ENCODE measurements at places on chromosomes 7 and 10.

GRCh38 chr7:132511921-132512320 lies 64.3 kb downstream of the PLXNA4 start:
- DNase-seq = no peak

GRCh38 chr10:80094231-80094630 lies 15.8 kb downstream of the TMEM254 start:
- DNase-seq = no peak

DNA sequence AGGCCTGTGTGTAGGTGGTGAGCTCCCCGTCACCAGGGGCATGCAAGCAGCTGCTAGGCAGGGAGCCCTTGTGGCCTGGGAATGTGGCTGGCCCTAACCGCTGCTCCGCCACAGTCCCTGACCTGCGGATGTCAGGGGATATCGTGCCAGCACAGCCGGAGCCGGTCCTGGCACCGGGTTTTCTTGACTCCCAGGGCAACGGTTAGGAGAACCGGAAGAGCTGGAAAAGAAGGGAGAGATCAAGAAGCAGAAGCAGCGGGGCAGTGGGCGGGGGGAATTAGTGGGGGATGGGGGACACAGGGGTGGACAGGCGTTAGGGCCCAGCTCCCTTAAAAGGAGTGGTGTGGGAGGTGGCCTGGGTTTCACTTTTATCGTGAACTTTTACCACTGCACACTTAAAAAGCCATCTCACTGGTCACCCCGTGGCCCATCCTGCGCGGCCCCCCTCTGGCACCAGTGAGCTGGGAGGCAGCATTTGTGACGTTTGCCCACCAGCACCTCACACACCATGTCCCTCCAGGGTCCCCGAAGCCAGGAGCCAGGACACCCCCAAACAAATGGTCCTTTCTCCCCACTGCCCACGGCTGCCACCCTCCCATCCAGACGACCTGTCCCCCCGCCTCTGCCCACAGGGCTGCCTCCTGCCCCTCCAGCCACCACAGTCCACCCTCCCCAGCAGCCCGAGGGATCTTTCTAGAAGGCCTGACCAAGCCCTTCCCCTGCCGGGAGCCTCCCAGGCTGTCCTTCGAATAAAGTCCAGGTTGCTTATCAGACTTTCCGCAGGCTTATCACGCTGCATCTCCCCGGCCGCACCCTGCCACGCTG lies 1.8 kb upstream of the MICALL2 start:
- no peak for DNase-seq

DNA sequence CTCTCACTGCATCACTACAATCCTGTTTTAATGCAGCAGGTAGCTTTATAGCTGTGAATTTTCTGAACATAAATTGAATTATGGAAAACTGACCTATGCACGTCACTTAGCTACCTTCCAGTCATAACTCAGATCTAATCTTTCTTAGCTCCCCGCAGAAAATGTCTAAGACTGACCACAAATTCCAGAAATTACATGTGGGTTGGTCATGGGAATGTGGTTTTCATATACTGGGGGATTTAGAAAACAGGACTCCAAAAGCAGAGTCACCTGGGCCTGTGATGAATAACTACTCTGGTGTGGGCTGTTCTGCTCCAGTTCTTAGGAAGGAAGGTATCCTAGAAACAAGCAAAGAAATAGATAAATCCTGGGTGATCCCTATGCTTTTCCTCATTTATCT lies 178.4 kb upstream of the LRRTM3 start:
- no peak for DNase-seq

DNA sequence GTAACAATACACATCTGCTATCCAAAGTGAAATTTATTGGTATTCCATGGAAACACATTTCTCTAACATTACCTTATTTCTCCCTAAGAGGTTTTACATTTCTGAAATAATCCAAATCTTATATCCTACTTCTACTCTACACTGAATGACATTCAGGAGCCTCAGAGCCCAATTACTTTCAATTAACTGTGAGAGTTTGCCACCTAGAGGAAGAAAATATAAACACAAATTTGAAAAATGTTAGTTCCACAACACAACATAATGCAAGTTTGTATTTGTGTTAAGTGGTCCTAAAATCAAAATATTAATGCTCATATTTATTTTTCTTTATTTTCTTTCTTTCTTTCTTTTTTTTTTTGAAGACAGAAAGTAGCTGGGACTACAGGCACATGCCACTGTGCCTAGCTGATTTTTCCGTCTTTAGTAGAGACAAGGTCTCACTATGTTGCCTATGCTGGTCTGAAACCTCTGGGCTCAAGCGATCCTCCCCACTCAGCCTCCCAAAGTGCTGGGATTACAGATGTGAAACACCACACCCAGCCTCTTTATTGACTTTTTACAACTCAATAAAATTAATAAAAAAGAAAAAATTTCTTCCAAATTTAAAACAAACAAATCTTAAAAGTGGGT lies 46.0 kb downstream of the ATAD1 start:
- peak; percentile 1 for DNase-seq

DNA sequence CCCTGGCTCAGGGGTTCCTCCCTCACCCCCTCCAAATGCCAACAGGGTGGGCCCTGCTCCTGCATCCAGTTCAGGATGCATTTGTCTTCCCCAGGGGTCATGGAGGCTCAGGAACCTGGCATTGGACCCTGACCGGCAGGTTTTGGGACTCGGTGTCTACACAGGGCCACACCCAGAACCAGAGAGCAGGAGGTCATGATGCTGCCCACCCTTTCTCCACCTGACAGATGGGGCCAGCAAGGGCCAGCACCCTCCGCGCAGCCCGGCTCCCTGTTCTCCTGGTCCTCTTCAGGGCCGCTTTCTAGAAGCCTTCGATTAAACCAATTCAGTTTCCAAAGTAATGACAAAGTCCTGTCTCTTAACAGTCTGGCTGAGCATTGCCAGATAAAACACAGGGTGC lies 50.2 kb downstream of the CAMK2B start:
- DNase-seq = no peak

DNA sequence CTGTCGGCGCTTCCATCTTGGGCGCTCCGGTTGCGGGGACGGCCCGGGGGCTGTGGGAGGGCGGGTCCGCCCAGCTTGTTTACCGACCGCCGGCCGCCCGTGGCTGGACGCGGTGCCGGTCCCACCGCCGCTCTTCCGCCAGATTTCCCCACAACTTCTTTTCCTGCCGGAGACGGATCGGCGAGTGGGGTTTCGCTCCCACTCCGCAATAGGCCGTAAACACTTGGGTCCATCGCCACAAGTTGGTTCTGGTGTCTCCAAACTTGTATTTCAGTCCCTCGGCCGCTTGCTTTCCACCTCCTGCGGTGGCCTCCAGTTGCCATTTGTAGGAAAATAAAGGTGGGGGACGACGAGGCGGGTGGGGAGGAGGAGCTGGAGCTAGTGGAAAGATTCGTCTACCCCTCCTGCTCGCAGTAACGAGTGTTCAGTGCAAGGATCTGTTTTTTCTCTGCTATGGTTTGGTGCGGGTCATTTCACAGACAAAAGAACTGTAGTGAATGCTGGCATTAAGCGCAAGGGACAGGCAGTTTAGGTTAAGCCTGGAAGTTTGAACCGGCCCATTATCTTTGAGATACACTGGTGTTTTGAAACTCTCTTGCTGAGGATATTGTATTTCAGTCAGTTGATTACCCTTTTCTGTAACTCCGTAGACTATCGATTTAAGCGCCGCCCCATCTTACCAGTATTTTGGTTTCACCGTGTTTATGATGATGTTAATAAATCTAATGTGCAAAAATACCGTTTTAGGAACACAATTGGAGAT lies 24.3 kb upstream of the ZRANB1 start:
- peak; percentile 20 for DNase-seq

DNA sequence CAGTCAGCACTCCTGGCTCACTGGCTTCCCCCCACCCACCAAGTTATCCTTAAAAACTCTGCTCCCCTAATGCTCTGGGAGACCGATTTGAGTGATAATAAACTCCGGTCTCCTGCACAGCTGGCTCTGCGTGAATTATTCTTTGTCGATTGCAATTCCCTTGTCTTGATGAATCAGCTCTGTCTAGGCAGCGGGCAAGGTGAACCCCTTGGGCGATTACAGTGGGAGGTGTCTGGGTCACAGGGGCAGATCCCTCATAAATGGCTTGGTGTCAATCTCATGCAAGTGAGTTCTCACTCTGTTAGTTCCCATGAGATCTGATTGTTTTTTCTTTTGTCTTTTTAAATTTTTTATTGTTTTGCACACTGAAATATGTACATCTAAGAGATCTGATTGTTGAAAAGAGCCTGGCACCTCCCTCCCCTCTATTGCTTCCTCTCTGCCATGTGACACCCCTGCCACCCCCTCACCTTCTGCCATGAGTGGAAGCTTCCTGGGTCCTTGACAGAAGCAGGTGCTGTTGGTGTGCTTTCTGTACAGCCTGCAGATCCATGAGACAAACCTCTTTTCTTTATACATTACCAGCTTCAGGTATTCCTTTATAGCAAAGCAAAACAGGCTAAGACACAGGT lies 20.5 kb downstream of the OTUD1 start:
- no peak for DNase-seq

GRCh38 chr10:28679581-28680357 lies 2.4 kb downstream of the BAMBI start:
- peak; percentile 6 for DNase-seq

DNA sequence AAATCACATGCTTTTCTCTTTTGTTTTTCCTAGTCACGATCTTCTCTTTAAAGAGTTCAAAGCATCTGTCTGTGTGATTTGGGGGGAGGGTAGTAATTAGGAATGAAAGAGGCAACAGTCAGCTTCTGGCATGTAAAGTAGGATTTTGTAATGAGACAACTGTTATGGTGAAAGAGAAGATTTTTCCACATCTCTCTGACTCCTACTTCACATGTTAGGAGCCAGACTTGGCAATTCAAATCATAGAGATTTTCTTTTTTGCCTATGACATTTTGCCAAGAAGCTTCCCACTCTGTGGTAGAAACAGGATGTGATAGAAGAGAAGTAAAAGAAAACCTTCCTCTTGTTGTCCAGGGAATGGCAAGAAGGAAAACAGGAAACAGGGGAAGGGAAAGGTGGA lies 38.3 kb upstream of the KLHL7 start:
- DNase-seq = no peak

GRCh38 chr10:80860719-80861118 lies 323.0 kb downstream of the SH2D4B start:
- no peak for DNase-seq

DNA sequence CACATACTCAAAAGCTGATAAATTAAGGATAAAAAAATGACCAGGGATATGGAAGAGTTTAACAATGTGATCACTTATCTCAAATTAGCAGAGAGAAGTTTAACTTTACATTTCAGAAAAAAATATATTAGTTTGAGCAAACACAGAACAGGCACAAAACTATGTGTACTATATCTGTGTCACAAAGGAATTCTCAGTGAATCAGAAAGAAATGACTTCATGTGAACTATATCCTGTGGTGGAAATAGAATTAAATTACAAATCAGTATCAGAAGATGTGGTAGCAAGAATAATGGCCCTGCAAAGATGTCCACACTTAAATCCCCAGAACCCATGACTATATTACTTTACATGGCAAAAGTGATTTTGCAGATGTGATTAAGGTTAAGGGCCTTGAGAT lies 70.3 kb downstream of the SEC23IP start:
- no peak for DNase-seq

DNA sequence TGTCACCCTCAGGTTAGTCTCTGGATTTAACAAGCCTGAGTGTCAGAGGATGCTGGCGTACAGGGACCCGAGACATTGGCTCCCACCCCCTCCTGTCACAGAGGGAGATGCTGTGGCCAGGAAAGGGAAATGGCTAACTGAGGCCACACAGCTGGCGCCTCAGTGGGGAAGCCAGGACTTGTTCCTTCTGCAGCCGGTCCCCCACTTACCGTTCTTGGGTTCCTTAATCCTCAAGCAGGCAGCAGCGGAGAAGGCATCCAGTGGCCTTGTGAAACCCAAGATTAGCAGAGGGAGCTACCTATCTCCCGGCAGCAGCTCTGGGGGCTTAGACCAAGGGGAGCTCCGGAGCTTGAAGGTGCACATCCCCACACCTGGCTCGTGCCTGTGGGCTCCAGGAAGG lies 65.4 kb downstream of the NEURL1 start:
- no peak for DNase-seq

DNA sequence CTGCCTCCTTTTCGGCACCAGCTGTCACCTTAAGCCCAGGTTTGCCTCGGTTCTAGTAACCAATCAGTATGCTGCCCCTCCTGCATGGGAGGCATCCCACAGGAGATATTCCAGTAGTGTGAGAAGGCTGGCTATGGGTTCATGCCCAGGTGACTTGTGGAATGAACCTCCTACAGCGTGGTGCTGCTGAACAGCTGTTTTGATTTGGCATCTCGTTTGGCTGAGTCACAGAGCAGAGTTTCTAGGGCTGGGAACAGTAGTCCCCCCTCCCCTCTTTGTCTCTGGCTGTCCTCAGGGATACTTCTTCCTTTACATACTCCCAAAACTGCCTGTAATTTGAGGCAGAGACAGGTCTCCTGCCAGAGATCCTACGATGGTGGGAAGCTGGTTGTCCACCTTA lies 16.1 kb downstream of the R3HCC1L start:
- DNase-seq = no peak

DNA sequence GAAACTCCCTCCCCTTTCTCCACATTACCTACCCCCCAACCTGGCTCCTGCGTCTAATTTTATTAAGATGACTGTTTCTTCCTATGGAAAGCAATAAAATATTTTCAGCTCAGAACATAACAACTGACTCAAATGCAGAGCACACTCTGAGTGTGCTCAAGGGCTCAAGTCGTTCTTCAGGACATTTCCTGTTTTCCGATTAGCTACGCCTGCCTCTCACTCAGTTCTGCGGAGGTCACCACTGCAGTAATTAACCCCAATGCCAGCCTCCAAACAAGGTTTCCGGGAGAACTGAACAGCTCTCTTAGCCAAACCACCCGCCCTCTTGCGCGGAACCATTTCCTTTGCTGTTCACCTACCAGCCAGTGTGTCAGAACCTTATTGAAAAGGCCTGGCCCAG lies 19.3 kb downstream of the MYOF start:
- no peak for DNase-seq

DNA sequence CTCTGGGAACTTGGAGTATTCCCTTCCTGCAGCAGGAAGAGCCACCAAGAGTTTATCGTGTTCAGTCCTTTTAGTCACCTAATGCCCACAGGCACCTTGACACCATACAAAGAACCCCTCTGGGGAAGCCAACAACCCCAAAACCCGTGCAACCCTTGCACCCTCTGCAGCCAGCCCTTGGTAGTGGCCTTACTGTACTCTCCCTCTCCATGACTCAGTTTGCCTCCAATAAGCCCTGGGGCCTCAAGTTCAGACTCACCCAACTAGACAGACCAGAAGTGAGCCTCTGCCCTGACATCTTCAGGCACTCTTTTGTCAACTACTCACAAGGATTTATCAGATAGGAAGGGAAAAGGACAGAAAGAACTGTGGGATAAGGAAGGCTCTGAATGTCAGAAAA lies 30.9 kb downstream of the KCNMA1 start:
- no peak for DNase-seq

- no peak for DNase-seq
Measured at GRCh38 chr10:33732161-33732680, 397.8 kb upstream of the NRP1 start.

- no peak for DNase-seq
Measured at GRCh38 chr7:142488036-142488633, 230.3 kb upstream of the PRSS58 start.
